ENCODE measurements at places on chromosomes 5 and 9.

GRCh38 chr9:37917801-37918664, 14.1 kb upstream of the SLC25A51 start:
- DNase-seq = no peak

GRCh38 chr9:125472926-125473701, 211.5 kb downstream of the GAPVD1 start:
- DNase-seq = no peak

DNA sequence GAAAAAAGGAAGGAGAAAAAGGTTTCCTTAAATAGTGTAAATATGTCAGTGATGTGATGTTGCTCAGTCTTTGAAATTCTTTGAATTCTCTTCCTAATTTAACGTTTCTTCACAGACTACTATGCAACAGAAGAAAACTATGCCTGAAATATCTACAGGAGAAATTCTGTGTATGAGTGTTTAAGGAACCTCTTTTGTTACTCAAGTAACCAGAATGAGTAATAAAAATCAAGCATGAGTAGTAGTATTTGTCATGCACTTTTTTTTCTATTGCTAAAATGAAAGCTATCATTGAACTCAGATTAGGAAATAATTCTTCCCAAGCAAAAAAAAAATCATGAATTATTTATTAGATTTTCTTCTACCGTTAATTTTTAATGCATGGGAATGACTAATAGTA, 20.3 kb upstream of the THG1L start:
- no peak for DNase-seq

- DNase-seq = no peak
Measured at GRCh38 chr5:56454219-56454862, 221.2 kb upstream of the ANKRD55 start.

DNA sequence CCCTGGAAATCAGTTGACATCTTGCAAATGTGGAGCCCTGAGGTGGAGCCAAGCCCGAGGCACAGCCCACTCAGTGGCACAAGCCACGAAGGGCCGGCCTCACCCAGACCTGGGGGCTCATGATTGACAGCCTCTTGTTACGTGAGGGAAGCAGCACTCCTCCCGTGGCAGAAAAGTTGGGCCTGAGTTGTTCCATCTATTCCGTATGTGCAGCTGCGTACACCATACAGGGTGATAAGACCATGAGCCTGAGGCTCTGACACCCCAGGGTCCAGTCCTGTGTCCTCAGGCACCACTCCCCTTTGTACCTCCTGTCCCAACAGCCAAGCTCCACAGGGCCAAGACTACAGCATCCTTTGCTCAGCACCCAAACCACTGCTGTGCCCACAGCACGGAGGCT, 1.9 kb upstream of the ORM2 start:
- DNase-seq = no peak

- no peak for DNase-seq
Measured at GRCh38 chr9:571066-571465, 270.4 kb upstream of the DMRT1 start.

DNA sequence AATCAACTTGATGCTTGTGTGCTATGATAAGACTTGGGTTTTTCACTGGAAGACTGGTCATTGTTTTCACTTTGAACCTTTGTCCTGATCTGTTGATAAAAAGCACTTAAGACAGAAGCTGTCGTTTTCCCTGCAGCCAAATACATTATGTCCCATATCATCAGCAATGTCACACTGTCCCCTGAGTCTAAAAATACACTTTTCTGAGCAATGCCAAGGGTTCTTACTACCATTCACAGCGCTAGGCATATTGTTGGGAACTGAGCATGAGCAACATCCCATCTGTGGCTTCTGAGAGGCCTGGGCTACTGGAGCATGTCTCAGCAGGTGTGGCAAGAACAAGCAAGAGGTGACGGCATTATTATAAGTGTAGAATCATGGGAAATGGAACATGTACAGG, 81.8 kb downstream of the SEMA6A start:
- no peak for DNase-seq

- no peak for DNase-seq
Measured at GRCh38 chr9:75903785-75904360, 13.4 kb downstream of the PCSK5 start.

DNA sequence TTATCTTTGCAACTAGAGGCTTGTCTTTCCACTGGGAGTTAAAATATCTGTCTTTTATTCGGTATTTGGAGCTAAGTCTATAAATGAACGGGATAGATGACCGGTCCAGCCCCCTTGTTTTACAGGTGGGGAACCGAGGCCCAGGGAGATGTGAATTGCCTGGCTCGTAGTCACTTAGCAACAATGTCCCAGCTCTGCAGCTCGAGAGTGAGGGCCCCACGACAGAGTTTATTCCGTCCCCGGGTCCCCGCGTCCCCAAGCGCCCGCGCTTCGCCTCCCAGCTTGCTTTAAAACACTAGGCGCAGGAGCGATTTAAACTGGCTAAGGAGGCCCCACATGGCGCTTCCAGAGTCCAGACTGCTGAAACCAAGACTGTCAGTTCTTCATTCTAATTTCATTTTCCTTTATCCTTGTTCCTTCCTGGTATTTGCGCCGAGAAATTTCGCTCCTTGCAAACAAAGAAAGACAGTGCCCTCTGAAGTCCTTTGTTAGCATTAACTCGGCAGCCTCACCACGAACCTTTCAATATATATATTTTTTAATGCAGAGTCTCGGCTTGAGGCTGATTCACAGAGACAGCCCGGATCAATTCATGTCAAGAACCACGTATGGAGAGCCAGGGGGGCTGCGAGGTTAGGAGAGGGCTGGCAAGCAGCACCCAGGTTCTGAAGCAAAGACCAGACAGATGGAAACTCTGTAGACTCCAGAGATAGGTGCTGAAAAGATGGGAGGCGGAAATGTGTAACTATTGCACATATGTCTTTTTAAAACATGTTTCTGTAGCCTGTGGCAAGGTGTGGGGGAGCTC, 1.4 kb upstream of the ENC1 start:
- DNase-seq = no peak

DNA sequence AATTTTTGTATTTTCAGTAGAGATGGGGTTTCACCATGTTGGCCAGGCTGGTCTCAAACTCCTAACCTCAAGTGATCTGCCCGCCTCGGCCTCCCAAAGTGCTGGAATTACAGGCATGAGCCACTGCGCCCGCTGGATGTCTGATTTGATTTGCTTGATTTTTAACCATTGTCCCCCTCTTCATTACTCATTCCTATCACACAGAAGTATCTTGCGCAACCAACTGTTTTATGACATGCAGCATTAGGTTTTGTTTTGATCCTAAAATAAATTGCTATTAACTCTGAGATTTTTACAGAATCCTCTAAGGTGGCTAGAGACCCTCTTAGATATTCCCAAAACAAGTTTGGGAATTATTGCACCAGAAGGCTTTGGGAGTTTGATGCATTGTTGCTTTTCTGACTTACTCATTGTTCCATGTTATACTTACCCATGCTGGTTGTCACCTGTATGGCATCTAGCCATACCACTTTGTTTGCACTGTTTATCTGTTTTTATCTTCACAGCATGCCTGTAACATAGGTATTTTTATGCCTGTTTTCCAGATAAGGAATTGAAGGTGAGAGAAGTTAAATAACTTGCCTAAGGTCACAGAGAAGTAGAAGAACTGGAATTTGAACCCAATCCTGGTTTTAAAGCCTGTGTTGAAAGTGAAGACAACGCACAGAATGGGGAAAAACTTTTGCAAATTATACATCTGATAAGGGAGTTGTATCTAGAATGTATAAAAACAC, 35.9 kb upstream of the PWWP2A start:
- no peak for DNase-seq

GRCh38 chr5:39678534-39678933, 253.8 kb upstream of the DAB2 start:
- no peak for DNase-seq

- no peak for DNase-seq
Measured at GRCh38 chr9:132879457-132880323, 992 bp downstream of the SPACA9 start.

DNA sequence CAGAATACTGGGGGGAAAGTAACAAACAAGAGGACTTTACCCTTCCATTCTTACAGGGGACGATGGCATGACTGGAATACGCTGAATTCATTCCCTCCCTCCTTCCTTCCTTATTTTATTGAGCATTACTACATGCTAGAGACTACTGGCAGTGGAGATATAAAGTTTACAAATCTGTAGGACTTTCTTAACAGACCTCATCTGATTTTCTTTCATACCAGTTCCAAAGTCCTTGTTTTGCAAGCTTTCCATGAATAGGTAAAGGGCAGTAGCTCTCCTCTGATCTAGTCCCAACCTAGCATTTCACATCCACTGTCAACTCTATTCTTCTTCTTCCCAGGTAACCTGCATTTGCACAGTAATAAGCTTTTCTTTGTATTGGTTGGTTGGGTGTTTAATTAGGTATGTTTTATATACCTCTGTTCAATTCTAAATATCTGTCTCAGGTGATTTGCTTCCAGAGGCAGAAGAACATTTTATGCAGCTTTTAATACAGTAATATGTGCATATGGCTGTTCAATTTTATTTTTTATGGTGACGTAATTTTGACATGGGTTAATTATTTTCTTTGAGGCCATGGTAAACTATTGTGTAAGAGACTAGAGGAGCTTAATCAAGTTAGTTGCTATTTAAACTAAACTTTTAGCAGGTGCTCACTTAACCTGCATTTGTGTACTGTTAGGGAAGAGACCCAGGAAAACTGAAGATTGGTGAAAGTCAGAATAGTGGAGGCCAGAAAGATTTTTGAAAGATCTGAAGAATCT, 150.9 kb downstream of the ARHGAP26 start:
- no peak for DNase-seq

DNA sequence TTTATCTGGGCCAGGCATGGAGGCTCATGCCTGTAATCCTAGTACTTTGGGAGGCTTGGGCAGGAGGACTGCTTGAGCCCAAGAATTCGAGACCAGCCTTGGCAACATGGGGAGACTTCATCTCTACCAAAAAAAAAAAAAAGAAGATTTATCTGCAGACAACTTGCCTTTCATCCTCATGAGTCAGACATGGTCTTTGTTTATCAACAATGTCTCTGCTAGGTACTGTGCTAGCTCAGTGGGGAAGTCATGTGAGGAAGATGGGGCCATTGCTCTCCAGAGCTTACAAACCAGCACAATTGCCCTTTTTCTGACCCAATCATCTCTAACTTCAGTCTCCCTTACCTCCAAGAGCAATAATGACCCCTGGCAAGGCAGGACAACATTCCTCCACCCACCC, 1.6 kb downstream of the URM1 start:
- no peak for DNase-seq

DNA sequence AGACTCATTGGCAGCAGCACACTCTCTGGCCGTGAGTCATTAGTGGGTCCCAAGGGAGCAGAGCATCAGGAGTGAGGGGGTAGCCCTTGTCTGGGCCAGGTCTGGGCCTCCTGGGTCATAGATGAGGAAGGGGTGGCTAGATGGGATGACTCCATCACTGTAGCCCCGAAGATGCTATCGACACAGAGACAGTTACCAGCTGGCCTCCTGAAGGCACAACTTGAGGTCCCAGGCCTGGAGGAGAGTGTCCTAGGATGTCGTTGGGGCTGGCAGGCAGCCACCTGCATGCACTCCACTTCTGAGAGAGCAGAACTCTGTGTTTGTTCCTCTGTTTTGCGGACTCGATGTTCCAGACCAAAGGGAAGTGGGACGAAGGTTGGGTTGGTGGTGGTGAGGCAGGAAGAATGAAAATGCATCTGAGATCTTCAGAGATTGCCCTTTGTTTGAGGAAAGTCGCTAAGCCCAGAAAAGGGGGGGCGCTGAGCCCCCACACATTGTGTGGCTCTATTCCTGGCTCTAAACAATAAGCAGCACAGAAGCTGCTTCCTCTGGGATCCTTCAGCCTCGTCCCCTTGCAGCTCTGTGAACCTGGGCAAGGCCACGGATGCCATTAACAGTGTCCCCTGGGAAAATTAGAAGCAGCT, 4.7 kb downstream of the BTNL9 start:
- DNase-seq = no peak

- no peak for DNase-seq
Measured at GRCh38 chr5:87361031-87361445, 51.7 kb downstream of the CCNH start.

- DNase-seq = no peak
Measured at GRCh38 chr5:136006761-136007251, 22.0 kb upstream of the TGFBI start.

Measured in stimulated activated CD4-positive, alpha-beta T cell treated with anti-CD3 and anti-CD28 coated beads, Interleukin-15, amount 100 ng/mL, for 48 hours (primary cell).